Neural progenitor cell (in vitro differentiated cells): ENCODE measurements at places on chromosomes 1 and 21.

GRCh38 chr1:217062586-217062985 is 339.4 kb upstream of the ESRRG start:
- DNase-seq, result no peak

- DNase-seq, result peak; percentile 98
Observed at GRCh38 chr1:222713091-222713961, 962 bp downstream of the BROX start.

- no peak for DNase-seq
Observed at GRCh38 chr21:17819877-17820229, 697 bp upstream of the C21orf91 start.

DNA sequence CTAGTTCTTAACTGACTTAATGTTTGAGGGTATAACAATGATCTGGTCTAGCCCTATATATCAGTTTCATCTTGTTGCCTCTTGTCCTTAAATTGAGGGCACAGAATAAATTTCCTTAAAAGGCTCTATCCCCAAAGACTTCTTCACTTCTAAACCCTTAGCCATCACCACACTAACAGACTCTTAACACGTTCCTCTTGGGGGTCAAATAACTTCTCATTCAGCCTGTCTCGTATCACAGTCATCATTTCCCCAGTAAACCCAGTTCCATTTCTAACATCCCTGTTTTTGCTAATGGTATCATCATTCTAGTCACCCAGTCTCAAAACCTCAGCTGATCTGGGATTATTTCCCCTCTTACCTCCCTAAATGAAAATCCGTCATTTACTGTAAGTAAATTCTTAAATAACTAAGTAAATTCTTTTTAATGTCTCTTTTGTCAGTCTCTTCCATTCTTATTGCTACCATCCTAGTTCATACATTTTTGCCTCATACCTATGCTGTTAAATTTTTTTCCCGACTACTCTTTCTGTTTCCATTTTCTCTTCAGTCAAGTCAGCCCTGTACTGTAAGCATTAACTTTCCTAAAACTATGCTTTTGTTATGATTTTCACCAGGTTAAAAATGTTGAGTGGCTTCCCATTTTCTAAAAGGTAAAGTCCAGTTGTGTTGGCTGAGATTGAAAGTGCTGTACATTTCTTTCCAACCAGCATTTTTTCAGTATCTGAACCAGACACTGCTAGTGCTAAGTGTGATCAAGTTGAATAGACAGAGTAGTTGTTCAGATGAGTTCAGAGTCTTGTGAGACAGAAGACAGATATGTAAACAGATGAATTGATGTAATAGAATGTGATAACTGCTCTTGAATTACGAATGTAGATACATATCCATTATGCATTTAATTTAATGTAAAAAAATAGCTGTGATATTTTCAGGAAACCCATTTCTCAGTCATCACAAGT is 6.9 kb downstream of the CTTNBP2NL start:
- no peak for DNase-seq

GRCh38 chr1:92038695-92039346 is 9.0 kb downstream of the EPHX4 start:
- no peak for DNase-seq

- peak; percentile 12 for DNase-seq
Observed at GRCh38 chr1:87084244-87084836, 169.9 kb downstream of the HS2ST1 start.

DNA sequence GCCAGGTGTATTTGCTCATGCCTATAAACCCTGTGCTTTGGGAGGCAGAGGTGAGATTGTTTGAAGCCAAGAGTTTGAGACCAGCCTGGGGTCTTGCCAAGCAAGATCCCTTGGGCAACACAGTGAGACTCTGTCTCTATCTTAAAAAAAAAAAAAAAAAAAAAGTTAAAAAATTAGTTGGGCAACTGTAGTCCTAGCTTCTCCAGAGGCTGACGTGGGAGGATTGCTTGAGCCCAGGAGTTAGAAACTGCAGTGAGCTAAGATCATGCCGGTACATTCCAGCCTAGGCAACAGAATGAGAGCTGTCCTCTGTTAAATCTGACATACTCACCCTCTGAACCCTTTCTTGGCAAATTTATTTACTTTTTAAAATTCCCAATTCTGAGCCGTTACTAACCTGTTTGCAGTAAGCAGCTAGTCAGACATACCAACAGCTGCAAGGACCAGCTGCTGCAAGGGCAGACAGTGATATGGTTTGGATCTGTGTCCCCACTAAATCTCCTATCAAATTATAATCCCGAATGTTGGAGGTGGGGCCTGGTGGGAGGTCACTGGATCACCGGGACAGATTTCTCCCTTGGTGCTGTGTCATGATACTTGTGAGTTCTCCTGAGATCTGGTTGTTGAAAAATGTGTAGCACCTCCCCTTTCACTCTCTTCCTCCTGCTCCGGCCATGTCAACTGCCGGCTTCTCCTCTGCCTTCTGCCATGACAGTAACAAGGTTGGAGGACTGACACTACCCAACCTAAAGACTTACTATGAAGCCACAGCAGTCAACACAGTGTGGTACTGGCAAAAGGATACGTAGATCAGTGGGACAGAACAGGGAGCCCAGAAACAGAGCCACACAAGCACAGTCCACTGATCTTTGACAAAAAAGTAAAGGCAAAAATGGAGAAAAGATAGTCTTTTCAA is 10.6 kb downstream of the PARP1 start:
- no peak for DNase-seq

- DNase-seq, result no peak
Observed at GRCh38 chr1:162994921-162995320, 74.2 kb upstream of the RGS4 start.

DNA sequence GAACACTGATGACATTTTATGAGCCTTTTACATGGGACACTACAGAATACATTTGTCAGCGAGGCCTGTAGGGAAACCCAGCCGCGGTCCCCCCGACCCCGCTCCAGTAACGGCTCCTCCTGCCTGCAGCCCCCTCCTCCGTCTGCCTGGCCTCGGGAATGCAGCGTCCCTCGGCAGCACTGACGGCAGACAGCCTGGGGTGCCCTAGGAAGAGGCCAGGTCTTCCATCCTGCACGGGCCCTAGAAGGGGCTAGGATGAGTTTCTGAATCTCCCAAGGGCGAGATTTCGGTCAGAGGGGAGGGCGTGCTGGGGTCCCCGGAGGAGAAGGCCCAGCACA is 8.4 kb downstream of the SAMD11 start:
- DNase-seq, result no peak

DNA sequence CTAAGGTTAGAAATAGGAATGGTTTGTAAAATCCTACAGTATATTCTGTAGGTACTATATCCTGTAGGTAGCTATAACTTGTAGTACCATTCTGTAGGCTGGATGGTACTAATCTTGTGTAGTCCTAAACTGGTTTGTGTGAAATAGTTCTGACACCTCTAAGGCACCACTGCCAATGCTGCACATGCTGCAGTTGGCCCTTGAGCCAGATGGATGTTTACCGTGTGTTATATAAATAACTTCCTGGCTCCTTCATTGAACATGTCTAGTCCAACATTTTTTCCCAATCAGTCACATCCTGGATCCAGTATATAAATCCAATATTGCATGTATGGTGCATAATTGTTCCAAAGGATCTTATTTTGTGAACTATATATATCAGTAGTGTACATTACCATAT is 89.5 kb upstream of the GNG4 start:
- DNase-seq, result no peak

DNA sequence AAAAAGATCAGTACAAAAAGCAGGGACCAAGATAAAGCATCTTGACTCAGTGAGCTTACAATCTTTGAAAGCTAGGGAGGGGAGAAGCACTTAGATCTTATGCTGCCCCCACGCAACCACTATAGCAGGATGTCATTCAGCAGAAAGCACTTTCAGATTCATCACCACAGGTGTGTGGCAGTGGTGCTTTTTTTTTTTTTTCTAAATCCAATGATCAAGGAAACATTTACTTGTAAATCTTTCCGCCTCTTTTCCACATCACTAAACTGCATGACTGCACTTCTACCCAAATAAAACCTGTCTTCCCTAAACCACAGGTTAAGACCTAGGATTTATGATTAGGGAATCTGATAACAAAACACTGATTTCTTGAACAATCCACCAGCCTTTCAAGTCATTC is 154.8 kb downstream of the SLC45A1 start:
- no peak for DNase-seq

DNA sequence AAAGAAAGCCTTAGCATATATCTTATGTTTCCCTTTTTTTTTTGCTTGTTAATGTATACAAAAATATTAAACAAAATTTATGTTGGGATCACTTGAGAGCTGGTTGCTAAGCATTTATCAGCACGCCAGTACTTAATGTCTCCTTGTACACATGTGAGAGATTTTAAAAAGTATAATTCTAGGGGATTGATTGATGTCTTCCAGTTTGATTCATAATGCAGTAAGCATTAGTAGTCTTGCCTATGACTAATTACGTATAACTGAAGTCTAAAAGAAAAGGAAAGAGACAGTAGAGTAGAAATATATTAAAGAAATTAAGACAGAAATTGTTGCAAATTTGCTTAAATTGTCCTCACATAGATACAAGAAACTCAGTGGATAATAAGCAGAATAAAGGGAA is 1630.4 kb upstream of the B3GALT2 start:
- DNase-seq, result no peak

DNA sequence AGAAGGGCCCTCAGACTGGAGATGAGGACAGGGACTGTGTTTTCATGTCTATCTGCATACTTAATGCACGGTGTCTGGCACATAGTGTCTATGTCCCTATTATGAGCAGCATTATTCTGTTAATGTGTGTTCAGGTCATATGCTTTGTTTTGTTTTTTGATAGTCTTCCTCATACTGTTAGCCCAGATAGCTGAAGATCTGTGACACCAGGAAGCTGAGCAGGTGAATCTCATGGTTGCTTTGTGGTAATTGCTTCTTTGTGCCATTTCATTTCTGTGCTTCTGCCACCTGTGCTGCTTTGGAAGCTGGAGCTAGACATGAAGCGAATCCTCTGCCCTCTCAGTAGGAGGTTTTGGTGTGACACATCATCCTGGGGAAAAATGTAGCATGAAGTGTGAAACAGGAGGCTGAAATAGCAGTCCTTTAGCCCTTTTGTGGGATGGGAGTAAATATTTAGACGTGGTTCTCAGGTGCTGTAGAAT is 15.8 kb downstream of the SMAP2 start:
- no peak for DNase-seq

GRCh38 chr1:225653463-225654276 is 747 bp upstream of the ENAH start:
- DNase-seq, result peak; percentile 76

- no peak for DNase-seq
Observed at GRCh38 chr1:58699011-58699762, 675 bp downstream of the MYSM1 start.

DNA sequence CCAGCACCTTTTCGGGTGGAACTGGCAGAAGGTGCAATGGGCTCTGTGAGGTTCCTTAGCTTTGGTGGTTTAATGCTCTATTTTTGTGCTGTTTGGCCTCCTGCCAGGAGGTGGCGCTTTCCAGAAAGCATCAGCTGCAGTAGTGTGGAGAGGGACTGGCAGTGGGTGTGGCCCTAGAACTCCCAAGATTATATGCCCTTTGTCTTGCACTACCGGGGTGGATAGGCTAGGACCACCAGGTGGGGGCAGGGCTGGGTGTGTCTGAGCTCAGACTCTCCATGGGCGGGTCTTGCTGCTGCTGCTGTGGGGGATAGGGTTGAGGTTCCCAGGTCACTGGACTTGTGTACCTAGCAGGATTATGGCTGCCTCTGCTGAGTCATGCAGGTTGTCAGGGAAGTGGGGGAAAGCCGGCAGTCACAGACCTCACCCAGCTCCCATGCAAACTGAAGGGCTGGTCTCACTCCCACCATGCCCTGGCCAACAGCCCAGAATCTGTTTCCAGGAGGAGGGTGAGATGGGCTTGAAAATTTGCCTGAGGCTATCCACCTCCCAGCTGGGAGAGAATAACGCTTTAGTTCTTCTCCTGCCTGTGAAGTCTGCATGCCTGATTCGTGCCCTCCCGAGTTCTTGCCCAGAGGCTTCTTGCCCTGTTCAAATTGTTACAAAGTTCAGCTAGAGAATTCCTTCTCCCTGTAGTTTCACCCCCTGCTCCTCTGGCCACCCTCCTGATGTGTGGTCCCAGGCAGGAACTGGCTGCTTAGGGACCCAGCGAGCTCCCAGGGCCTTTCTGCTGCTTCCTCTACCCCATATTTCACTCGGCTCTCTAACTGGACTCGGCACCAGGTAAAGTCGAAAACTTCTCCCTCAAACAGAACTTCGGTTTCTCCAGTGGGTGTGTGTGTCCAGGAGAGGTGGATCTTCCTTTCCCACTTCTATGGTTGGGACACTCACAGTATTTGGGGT is 76.5 kb upstream of the BTG3 start:
- DNase-seq, result no peak

DNA sequence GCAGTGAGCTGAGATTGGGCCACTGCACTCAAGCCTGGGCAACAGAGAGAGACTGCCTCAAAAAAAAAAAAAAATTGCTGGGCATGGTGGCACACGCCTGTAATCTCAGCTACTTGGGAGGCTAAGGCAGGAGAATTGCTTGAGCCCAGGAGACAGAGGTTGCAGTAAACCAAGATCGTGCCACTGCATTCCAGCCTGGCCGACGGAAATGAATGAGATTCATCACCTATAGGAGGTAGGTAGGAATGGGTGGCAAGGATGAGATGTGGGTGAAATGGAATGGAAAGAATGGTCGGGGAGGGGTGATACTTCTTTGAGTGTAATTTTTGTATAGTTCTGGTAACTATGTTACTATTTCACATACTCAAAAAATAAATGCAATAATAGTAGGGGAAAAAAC is 15.4 kb downstream of the CTXND2 start:
- DNase-seq, result no peak

- DNase-seq, result no peak
Observed at GRCh38 chr1:90291431-90292216, 296.7 kb downstream of the ZNF326 start.

GRCh38 chr1:29356663-29357062 is 120.3 kb downstream of the PTPRU start:
- no peak for DNase-seq

DNA sequence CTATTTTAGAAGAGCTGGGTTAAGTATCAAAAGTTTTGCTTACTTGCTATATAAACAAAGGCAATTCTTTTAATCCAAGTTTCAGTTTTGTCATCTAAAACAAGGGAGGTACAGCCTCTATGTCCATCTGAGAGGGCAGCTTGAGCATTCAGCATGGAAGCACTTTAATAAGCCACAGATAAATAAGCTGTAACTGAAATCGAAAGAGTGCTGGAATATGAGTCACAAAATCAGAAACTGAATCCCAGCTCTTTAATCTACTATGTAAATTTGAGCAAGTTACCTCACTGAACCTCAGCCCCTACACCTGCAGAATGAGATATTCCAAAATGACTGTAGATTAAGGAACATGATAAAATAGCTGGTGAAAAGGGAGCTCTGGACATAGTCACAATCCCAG is 80.0 kb upstream of the HP1BP3 start:
- no peak for DNase-seq

GRCh38 chr1:230108580-230108979 is 41.5 kb downstream of the GALNT2 start:
- DNase-seq, result no peak

GRCh38 chr1:160371346-160371631 is 4.4 kb downstream of the NHLH1 start:
- no peak for DNase-seq

DNA sequence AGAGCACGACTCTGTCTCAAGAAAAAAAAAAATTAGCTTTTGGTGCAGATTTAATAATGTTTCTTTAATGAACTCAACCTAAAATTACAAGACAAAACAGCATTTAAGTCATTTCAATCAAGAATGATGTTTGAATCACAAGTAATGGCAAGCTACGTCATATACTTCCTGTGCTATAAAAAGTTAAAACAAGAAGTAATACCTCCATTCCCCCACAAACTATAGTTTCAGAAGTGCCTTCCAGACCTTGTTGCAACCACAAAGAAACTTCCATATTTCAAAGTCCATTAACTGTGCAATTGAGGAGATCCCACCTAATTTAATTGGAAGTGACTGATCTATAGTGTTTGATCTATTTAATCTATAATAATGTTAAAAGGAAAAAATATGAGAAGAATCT is 15.1 kb downstream of the NRDC start:
- no peak for DNase-seq
